ENCODE measurements at places on chromosomes 1 and 21.

- no peak for DNase-seq
Measured at GRCh38 chr1:233290396-233291034, 5.0 kb downstream of the PCNX2 start.

- DNase-seq, result no peak
Measured at GRCh38 chr1:75131565-75132241, 2.5 kb upstream of the LHX8 start.

DNA sequence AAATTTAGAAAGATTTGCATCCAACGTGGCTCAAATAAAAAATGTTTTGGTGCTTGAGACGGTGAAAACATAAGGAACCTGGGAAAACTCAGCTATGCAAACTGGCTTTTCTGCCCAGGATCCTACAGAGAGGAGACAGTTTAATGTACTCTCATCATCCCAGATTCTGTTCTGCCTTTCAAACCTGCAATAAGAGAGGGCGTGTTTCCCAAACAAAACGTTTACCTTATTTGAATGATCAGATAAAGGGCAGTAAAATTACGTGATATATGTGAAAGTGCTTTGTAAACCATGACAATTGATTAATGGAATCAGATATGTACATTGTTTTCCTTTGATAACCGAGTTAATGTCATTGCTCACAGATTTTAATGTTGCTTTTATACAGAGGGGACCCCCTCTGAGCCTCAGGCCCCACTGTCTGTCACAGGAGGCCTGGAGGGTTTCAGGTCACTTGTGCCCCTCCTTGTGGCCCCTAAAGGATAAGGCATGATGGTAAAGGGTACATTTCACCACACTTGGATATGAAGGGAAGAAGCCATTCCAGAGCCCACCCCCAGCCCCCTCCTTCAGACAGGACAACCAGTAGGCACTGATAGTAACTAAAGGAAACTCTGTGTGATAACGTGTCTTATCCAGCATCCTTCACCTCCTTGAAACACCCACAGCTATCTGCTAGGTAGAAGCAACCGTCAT is 157.6 kb downstream of the EDEM3 start:
- no peak for DNase-seq

DNA sequence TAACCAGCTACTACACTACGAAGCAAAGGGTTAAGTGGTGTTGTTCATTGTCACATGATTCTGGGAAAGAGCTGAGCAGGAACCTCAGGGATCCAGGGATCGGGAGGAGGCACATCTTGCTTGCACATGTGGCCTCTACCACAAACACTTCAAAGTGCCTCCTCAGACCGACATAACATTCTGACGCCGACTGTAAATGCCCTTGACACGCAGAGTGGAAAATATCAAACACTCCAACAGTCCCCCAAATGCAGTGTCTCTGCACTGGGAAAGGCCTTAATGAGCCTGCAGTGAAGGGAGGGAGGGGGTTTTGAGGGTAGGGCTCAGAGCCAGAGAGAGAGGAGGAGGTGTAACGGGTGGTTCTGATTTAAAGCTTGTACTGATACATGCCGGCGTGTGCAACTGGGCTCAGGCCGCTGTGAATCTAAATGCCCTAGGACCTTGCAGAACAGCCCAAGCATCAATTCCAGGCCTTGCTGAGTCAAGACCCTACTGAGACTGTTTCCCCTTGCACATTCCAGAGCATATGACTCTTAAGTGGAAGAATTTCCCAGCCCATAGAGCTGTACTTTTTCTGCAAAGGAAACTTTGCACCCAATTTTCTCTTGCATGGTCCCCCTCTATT is 163.7 kb downstream of the NTMT2 start:
- DNase-seq, result no peak

DNA sequence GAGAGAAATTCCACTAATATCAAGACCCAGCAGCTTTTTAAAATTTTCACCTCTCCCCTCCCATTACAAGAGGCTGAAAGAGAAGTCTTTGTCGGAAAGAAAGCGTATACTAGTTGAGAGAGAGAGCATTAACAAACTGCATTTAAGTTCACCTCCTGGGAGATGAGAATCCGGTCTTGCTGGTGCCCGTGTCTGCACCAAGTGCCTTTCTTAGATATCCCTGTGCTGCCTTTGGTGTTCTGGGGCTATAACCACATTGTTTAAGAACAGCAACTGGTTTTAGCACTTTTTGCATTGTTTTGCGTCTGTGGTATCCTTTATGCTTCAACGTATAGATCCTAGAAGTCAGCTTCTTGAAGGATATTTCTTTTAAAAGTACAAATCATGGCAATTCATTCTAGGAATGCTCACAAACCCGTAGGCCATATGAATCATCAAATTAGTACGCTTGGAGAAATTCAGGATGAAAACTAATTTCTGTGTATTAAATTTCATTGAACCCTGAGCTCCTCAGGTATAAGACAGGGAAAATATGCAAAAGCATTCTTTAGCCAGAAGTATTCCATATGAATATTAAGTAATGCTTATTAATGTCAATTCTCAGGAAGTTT is 3.4 kb upstream of the RPE65 start:
- DNase-seq, result no peak

DNA sequence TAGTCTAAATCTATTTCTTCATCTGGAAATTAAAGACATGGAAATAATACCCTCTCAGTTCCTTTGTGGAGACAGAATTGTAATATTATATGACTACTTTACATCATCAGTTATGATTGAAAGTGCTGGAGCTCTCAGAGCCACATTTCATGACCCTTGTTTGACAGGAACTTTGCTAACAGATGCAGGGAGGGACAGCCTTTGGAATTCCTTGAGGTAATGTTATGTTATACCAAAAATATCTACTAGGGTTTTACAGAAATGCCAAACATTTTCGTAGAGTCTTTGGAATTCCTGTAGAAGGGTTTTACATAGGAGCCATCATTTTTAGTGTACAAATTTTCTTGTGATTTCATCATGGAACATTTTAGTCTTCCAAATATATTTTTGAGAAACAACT is 57.4 kb upstream of the ADAMTS5 start:
- no peak for DNase-seq

GRCh38 chr1:116537898-116538297 is 32.9 kb downstream of the CD58 start:
- no peak for DNase-seq

GRCh38 chr1:221987860-221988520 is 246.1 kb upstream of the DUSP10 start:
- no peak for DNase-seq

DNA sequence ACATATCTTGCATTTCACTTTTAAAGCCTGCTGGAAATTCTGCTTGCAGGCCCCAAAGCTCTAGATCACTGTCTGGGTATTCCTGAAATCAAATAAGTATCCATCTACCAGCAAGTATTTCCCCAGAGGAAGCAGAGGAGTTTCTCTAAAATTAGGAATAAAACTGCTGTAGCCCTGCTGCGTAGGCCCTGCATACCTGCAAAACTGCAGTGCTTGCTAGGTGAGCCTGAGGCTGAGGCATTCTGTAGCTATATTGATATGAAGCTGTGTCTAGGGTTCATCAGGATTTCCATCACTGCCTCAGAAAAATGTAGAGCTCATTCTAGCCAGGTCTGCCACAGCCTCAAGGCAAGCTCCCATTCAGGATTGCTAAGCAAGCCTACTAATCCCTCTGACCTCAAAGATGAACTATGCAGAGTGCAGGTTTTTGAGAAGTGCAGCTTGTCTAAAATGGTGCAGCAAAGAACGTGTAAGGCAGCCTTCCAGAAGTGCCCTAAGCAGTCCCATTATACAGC is 28.7 kb downstream of the NPHS2 start:
- no peak for DNase-seq

DNA sequence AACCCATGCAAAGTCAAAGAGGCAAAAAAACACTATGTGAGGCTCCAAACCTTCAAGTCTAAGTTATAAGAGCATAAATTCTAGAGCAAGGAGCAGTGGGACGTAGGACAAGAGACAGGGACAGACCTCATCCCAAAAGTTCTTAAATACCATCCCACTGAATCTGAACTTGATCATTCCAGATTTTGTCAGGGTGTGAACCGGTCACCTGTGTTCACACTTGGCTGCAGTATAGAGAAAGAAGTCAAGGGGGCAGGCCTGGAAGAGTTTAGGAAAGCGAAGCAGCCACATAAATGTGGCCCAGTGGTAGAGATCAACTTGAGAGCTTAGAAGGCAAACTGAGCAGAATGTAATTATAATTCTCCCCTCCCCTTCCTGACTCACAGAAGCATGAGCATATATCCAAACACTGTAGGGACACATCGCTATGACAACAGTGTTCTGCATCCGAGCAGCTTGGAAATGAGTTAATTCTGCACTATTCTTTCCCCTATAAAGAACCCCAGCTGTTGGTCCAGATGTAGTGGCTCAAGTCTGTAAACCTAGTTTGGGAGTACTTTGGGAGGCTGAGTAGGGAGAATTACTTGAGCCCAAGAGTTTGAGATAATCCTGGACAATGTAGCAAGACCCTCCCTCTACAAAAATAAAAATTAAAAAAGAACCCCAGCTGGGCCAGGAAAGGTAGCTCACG is 2.7 kb downstream of the AKR7A2 start:
- no peak for DNase-seq
